ENCODE measurements at places on chromosomes 4 and X.

DNA sequence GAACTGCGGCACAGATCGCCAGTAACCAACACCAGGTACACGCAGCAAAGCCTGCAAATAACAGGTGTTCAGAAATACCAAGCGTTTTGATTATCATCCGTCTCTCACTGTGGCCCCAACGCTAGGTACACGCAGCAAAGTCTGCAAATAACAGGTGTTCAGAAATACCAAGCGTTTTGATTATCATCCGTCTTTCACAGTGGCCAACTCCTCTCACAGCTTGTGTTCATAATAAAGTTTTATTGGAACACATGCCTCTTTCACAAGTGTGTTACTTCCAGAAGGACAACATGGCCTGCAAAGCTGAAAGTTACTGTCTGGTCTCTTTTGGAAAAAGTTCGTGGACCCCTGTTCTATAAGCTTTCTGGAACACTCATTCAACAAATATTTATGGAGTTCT is 153.1 kb downstream of the AFAP1 start:
- DNase-seq, result no peak

- no peak for DNase-seq
These were observed 194.8 kb upstream of the FAT1 start for GRCh38 chr4:186918466-186918865.

- DNase-seq, result no peak
These were observed 136.2 kb downstream of the SMIM20 start for GRCh38 chr4:26050212-26050643.

GRCh38 chr4:182507805-182508204 is 264.6 kb downstream of the TENM3 start:
- no peak for DNase-seq

DNA sequence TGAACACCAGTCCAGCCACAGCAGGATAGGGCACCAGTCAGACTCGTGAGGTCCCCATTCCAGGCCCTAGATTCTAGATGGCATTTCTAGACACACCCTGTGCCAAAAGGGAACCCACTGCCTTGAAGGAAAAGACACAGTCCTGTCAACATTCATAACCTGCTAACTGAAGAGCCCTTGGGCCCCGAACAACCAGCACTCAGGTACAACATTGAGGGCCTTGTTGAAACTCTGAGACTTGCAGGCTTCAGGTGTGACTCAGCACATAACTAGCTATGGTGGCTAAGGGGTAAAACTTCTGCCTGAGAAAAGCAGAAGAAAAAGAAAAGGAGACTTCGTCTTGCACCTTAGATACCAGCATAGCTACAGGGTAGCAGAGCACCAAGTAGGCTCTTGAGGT is 252.9 kb upstream of the GRID2 start:
- no peak for DNase-seq

DNA sequence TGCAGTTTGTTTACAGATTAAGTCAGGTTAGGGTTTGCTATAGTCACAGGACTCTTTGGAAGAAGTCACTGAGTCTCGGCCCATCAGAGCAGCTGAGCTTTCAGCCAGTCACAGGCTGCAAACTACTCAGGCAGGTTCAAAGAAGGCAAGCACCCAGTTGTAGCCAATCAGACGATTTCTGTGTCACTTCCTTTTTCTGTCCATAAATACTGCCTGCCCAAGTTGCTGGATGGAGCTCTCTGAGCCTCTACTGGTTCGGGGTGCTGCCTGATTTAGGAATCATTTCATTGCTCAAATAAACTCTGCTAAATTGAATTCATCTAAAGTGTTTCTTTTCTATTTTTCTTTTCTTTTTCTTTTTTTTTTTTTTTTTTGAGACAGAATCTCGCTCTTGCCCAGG is 7.3 kb upstream of the SH3BP2 start:
- no peak for DNase-seq

- DNase-seq, result no peak
These were observed 1.6 kb downstream of the SCD5 start for GRCh38 chr4:82797040-82797404.

Data from epithelial cell of prostate (primary cell).